Left renal cortex interstitium (tissue), 4 donors: ENCODE measurements at places on chromosomes 16 and 17.

DNA sequence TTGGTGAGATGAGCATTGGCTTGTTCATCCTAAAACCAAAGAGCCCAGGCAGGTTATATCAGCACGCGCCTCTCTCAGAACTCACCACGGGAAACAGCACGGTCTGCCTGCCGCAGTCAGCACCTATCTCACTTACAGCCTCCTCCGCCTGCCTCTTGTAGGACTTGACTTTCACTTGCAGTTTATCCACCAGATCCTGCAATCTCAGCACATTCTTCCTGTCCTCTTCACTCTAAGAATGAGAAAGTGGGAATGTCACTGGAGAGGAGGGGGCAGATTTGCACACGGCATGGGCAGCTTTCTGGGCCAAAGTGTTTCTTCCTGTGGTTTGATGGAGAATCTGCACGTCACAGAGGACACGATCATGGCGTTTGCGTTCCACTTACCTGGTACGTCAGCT is 27.4 kb downstream of the MYH3 start:
- no peak for DNase-seq

DNA sequence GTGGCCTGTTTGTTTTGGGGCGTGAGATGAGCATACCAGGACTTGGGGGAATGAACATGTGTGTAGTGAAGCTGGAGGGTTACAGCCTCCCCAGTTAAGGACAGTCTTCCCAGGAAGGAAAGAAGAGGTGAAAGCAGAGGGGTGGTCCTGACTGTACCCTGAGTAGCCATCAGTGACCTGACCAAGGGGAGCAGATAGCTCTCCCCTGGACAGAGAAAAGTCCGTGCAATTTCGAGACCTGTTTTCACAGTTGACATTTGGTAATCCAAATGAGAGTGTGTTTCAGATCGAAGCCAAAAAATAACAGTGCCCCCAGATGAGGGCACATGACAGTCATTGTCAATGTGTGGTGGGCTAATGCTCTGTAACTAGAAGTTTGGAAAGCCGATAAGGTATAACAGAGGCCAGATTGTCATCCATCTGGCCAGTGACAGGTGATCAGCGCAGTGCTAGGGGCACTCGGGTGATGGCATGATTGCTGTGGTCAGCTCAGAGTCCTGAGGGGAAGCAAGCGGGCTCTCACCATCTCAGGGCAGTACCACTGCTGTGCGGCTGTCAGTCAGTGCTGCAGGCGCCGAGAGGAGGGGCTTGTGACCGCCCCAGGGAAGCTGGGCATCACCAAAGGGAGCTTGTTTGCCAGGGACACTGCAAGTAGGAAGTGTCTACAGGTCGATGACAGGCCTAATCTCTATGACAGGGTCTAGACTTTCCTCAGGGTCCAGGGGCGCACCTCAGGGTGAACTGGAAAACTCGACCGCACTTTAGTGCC is 1.1 kb upstream of the NME2 start:
- DNase-seq = no peak

GRCh38 chr16:83136419-83136818 is 509.6 kb downstream of the CDH13 start:
- DNase-seq = no peak

- DNase-seq = no peak
These were observed 31.0 kb downstream of the HEATR3 start for GRCh38 chr16:50096791-50097190.

DNA sequence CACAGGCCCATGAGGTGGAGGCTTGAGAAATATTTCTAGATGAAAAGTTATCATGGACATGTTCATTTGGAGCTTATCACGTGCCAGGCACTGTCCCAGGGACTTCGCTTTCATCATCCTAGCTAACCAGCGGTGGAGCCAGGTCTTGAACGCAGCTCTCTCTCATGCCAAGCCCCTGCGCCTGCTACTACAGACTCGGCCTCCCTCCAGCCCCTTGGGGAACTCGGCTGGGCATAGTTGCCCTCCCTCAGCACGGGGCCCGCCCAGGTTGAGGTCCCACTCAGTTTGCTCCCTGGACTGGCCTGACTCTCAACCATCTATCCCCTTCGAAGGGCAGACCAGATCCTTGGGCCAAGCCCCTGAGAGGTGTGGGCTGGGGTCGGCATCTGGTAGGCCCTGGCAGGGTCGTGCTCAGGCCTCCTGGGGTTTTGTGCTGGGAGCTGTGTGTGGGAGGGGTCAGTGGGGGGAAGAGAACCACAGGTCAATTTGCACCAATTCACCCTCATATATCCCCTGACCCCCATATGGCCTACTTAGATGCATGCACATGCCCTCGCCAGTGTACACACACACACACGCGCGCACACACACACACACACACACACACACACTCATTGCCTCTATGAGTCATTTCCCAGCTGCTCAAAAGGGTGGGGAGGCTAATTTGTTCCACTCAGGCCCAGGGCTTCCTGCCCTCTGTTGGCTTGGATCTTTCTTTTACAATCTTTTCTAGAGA is 12.1 kb upstream of the SCN4A start:
- no peak for DNase-seq

- DNase-seq = no peak
These were observed 202.3 kb downstream of the CPPED1 start for GRCh38 chr16:12601290-12601900.

- DNase-seq = no peak
These were observed 499.8 kb downstream of the WWOX start for GRCh38 chr16:78599271-78599670.

GRCh38 chr17:69734656-69735055 is 320.2 kb downstream of the MAP2K6 start:
- no peak for DNase-seq
